ENCODE measurements at places on chromosomes 1 and 21.

DNA sequence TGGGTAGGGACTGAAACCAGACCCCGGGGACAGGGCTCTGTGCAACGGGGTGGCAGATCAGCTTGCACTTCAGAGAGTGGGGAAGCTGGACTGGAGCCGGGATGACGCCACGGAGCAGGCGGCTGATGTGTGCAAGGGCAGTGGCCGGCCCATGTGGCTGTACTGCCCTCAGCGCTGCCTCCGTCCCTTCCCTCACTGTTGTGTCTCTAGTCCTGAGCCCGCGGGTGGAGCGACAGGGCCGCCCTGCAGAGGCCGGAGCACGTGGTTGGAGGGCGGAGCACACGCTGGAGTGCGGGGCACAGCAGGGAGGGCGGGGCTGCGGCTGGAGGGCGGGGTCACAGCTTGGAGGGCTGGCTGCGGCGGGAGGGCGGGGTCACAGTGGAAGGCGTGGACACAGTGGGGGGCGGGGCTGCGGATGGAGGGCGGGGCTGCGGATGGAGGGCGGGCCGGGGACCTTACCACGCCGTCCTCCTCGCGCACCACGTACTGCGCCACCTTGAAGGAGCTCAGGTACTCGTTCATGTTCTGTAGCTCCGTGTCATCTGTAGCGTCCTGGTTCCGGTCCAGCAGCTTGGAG, 52.4 kb downstream of the CHD5 start:
- no peak for DNase-seq

DNA sequence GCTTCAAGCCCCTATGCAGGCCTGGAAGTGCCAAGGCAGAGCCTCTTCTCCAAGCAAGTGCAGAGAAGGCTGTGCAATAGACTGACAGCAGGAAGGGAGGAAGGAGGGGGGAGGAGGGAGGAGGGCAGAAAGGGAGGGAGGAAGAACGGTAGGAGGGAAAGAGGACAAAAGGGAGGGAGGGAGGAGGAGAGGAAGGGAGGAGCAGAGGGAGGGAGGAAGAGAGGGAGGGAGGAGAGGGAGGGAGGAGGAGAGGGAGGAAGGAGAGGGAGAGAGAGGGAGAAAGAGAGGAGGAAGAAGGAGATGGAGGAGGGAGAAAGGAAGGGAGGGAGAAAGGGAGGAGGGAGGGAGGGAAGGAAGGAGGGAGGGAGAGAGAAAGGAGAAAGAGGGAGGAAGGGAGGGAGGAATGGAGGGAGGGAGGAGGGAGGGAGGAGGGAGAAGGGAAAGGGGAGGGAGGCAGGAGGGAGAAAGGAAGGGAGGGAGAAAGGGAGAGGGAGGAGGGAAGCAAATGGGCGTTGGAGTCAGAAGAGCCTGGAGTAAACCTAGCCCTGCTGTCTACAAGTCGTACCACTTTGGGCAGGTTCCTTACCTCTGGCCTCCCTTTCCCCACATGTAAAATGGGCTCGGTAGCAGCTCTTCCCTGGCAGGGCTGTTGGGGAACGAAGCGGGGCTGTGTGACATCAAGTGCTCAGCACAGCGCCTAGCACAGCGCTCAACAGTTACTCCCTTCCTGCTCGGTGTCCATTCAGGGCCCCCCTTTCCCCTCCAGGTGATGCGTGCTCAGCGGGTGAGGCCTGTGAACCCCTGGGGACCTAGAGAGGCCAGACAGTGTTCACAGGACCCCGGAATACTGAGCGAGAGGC, 244.6 kb downstream of the NPHP4 start:
- no peak for DNase-seq

DNA sequence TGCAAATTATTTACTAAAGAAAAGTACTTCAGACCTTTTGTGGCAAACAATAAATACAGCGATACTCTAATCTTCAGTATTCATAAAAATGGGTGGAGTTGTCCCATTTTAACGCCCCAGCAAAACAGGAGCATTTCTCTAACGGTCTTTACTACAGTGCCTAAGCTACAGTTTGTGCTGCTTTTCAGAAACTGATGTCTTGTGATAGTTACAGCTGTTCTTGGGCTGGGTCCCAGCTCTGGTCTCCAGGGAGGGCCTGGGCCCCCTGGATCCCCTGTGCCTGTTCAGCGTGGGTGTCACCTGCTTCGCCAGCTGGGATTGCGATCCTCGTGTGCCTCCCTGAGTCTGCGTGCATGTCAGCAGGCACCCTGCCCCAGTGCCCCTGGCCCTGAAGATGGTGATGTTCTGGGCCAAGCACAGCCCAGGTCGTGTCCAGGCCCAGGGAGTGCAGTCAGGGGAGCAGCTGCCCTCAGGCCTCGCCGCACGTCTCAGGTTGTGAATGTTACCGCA, 64.0 kb upstream of the DIP2A start:
- DNase-seq: peak; percentile 66

DNA sequence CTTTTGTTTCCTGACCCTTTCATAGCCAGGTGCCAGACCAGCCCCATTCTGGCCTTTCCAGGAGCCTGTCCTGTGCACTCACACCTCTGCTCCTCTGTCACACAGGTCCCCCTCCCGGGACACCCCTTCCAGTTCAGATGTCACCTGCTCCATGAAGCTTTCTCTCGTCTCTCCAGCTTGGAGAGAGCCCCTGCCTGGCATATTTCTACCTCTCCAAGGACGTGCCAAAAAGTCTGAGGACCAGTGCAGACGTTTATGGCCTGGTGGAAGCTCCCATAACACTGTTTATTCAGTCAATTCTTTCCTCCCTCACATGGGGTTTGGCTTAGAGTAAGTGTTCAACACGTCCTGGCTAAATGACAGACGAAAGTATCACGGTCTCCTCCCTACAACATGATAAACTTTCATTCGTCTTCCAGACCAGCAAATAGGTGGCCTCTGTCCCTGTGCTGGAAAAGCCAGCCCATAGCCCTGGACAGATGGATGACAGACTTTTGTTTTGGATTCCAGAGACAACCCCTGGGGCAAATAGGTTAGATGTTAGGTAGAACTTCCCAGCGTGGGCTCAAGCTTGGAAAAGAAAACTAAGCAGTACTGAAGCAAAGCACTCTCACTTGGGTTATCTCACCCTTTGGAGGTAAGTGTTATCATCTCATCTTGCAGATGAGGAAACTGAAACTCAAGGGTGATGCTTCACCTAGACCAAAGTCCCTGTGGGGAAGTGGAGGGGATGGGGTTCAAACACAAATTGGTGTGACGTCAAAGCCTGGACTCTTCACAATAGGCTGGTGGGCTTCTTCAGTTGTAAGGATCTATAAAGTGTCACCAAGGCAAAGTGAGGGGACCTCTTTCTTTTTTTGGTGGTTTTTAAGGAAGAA, 52.9 kb upstream of the ECE1 start:
- DNase-seq: no peak

DNA sequence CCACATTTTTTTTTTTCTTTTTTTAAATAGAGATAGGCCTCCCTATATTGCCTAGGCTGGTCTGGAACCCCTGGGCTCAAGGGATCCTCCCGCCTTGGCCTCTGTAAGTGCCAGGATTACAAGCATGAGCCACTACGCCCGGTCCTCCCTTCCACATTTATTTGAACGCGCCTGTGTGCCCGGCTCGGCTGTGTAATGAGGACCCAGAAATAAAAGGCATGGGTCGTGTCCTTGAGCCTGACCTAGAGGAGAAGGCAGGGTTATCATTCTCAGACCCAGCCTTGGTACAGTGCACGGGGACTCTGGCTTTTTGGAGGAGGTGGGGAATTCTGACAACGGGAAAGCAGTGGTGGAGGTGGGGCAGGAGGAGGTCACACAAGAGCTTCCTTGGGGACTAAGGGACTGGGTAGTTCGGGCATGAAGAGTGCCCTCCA, 841 bp downstream of the CENPF start:
- peak; percentile 42 for DNase-seq

GRCh38 chr1:221439747-221440501, 302.0 kb downstream of the DUSP10 start:
- no peak for DNase-seq

DNA sequence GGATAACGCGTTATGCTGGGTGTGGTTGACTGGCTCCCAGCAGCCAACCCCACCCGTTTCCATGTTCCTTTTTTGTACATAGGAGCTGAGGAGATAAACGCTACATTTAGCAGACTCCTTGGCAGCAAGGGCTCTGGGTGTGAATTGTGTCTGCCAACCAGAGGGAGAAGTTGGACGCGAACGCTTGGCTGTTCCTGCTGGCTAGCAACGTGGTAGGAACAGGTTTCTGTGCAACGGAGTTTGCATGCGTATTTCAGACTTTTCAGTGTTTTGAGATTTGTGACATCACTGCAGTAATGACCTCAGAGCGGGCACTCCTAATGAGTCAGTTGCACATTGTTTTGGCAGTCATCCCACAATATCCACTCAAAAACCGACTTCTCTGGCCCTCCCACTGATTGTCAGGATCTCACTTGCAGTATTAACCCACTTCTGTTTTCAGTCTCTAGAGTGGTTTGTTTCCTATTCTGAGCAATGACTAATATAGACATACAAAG, 98.7 kb upstream of the RGS1 start:
- DNase-seq: no peak

DNA sequence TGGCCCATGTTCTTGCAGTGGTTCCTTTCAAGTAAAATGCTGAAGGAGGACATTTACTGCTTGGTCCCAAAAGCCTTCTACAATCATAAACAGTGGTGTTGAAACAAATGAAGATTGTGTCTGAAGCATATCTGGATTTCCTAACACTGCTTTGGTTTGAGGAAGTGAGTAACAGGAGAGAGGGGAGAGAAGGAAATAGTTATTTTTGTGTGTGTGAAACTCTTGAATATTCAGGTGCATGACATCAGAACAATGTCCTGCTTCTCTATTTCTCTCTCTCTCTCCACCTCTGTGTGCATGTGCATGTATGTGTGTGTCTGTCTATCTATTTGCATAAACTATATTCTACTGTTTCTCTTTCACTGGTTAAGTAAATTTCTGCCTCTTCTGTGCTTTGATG, 61.4 kb upstream of the TNFSF18 start:
- DNase-seq: no peak

DNA sequence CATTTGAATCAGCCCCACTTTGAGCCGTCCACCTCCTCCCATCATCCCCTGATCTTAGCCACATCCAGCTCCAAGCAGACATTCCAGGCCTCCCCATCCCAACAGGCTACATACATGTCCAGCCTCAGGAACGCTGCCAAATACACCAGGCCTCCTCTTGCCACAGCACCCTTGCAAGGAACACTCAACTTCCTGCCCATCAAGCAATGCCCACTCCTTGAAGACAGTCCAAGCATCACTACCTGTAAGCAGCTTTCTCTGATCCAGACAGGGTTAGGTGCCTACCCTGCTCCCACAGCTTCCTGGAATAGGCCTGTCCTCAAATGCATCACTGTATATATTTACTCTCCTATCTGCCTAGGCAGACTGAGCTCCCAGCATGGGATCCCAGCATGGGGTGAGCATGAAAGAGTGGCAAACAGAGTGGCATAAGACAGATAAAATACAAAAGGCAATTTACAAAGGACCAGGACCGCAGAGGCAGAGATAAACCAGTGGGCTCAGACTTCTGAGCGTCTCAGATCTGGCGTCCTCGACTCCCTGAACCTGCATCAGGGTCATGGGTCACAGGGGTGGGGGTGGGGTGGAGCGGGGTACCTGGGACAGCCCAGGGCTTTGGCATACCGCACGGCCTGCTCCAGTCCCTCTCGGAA, 816 bp downstream of the HYI start:
- no peak for DNase-seq

- DNase-seq: no peak
Observed at GRCh38 chr1:51564124-51564523, 45.1 kb upstream of the EPS15 start.

GRCh38 chr1:160826546-160826945, 30.6 kb downstream of the LY9 start:
- no peak for DNase-seq

GRCh38 chr1:20358761-20359263, 68.1 kb downstream of the VWA5B1 start:
- no peak for DNase-seq

DNA sequence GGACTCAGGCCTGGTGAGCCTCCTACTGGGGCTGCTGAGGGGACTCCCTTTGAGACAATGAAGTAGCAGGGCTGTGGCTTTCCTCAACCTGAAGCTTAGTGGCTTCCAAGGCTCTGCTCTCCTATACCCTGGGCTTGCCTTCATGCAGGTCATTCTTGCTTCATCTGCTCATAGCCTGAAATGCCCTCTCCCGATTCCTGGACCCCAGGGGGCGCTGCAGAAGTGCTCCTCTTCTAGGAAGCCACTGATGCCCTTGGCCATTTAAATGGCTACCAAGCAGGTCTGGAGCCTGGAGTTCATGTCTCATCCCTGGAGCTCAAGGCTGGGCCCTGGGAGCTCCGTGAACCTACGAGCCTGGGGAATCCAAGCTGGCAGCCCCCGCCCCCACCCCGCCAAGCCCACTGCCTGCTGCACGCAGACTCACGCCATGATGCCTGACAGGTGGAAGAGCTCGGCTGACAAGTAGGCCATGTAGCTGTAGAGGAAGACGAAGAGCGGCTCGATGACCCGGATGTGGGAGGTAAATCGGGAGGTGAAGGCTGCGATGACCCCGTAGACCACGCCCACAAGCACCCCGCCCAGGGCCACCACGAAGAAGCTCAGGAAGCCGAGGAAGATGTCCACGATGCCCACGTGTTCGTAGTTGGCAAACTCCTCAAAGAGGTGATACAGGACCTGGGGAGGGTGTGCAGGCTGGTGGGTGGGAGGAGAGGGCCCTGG, 45.7 kb downstream of the SLC9A1 start:
- no peak for DNase-seq

- DNase-seq: peak; percentile 66
Observed at GRCh38 chr1:210448297-210448892, 119.7 kb downstream of the HHAT start.

- DNase-seq: no peak
Observed at GRCh38 chr21:42732033-42732410, 78.6 kb downstream of the PDE9A start.

GRCh38 chr21:36917471-36918158, 48.9 kb downstream of the HLCS start:
- DNase-seq: peak; percentile 52

- no peak for DNase-seq
Observed at GRCh38 chr1:203526130-203526529, 32.2 kb downstream of the OPTC start.

DNA sequence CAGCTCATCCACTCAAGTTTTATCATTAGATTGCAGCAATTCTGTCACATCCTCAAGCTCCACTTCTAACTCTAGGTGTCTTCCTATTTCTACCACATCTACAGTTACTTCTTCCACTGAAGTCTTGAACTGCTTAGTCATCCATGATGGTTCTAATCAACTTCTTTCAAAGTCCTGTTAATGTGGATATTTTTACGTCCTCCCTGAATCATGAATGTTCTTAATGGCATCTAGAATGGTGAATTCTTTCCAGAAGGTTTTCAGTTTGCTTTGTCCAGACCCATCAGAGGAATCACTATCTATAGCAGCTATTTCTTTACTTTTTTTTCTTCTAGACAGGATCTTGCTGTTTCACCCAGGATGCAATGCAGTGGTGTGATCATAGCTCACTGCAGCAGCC, 78.0 kb upstream of the RNPC3 start:
- DNase-seq: no peak

- DNase-seq: no peak
Observed at GRCh38 chr1:52907068-52907811, 14.3 kb downstream of the ECHDC2 start.

GRCh38 chr1:15475752-15476314, at the start of gene CELA2B:
Gene CELA2B, plus strand, starts transcription at chr1:15476104. Its CDS starts 22 bp downstream, at chr1:15476126.
- no peak for DNase-seq

Data from D341Med (cell line).